ENCODE measurements at places on chromosomes 5 and 9.

GRCh38 chr9:7011395-7012067 is 253.8 kb downstream of the KDM4C start:
- DNase-seq = no peak

GRCh38 chr5:121963392-121963791 is 1.6 kb downstream of the SRFBP1 start:
- no peak for DNase-seq

DNA sequence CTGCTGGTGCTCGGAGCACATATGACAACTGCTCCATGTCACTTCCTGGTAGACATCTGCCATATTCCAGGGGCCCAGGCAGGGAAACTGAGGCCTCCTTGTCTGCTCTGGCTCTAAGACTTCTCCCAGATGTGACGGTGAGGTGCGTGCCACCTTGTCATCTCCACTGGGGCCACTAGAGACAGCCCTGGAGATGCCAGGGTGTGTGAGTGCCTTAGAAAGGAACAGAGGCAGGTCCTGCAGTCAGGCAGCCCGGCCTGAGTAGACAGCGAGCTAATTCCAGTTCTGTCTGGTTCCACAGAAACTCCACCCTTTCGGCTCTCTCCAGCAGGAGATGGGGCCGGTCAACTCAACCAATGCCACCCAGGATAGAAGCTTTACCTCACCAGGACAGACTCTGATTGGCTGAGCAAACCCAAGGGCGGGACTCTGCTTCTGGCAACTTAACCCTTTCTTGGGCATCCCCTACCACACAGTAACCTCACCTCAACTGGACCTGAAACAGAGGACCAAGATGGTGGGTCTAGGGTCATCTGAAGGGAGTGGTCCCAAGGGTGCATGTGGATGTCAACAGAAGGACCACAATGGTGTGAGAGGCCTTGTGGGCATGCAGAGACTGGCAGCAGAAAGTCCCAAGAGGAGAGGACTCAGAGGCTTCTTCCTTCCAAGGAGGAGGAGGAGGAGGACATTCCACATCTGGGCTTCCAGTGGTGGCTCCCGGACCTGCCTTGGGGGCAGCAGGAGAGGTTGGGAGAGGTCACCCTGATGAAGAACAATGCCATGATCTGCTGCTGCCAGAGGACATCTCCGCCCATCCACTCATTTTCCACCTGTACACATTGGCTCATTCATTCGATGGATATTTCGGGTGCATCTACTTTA is 77.7 kb downstream of the RGS3 start:
- no peak for DNase-seq

DNA sequence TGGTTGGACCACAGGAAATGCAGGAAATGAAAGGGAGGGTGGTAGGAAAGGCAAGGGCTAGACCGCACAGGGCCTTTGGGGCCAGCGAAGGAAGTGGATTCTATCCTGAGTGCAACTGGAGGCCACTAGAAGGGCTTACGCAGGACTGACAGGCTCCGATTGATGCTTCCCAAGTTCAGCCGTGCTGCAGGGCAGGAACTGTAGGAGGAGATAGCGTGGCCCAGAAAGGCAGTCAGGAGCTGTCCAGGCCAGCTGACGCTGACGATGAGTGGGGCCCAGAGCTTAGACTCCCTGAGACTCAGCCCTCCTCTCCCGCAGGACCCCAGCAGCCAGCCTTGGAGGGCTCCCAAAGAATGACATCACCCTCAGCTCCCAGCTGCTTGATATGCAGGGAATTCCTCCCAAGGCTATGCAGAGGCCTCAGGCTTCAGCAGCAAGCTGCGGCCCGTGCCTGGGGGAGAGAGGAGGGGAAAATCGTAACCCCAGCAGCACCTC is 48.8 kb downstream of the KCNIP1 start:
- DNase-seq = no peak

DNA sequence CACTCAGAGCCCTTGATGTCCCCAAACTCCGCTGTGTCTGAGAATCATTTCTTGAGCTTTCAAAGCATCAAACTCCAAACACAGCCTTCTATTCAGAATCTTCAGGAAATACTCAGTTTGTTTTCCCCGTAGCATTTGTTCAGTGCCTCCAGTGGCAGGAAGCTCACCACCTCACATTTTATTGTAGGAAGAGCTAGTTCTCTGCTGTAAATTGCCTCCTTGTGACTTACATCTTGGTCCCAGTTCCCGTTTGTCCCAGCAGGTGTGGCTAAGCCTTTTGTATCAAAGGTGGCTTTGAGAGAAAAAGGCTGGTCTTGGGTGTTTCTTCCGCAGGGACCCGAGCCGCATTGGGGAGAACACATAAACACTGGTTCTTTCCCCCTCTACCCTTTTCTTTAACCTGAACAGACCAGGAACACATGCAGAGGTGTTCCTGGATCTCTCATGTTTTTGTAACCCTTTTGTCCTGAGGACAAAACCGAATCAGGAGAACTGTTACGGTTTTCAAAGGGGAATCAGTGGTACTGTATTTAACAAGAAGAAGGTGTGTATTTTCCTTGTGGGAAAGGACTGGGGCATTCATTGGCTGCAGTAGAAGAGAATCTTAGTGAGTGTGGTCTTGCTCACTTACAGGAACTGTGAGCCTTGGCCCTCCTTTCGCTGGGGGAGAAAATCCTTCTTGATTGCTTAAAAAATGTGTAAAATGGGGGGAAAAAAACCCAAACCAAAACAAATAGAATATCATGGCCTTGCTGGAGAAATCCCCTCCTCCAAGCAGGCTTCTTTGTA is 1.9 kb downstream of the OSMR start:
- no peak for DNase-seq

- no peak for DNase-seq
Observed at GRCh38 chr5:160470437-160471361, 49.0 kb downstream of the PTTG1 start.

- no peak for DNase-seq
Observed at GRCh38 chr5:26868504-26868903, 169.9 kb downstream of the CDH9 start.

- DNase-seq = no peak
Observed at GRCh38 chr5:10266839-10267238, 16.8 kb downstream of the CCT5 start.

DNA sequence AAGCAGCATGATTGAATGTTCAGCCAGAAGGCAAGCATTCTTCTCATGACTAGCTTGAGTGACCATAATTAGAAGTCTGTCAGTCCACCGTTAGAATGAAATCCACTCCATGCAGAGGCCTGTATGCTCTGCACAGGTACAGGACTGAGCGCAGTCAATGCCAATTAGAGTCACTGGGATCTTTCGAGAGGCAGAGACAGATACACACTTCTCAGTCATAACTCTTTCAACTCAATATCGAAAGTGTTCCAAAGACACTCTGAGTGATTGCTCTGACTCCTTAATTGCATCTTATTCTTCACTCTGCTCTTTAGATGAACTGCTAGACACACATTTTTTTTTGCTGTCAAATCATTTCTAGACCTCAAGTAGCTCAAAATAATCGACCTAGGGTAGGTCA is 203.6 kb downstream of the GABRB2 start:
- no peak for DNase-seq

GRCh38 chr9:126758916-126759585 is 45.8 kb upstream of the ZBTB43 start:
- no peak for DNase-seq

DNA sequence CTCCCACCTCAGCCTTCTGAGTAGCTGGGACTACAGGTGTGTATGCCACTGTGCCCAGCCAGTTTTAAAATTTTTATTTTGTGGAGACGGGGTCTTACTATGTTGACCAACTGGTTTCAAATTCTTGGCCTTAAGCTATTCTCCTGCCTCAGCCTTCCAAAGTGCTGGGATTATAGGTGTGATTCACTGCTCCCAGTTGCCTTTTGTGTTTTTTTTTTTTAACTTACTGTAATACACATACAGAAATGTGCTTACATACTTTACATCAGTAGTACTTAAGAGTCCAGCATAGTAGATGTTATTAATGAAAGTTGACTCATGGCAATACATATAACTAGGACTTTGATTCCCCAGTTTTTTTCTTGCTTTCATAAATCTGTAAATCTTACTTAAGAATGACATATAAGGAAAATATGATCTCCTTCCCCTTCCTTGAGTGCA is 4.7 kb downstream of the MAN2A1 start:
- no peak for DNase-seq

DNA sequence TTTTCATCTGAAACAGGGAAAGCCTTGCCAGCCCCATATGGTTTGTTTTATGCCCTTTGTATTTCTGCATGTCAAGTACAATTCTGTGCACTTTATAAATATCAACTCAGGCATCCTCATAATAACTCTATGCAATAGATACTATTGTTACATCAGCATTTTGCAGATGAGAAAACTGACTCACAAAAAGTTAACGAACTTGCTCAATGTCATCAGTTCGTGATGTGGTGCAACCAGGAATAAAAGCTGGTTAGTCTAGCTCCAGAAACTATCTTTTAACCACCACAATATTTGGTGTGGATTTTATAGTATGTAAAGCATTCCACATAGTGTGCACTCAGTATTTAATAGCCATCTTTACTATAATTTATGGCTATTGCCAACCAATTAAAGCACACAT is 134.9 kb downstream of the MRPS30 start:
- DNase-seq = no peak

GRCh38 chr9:68793605-68794343 is 88.7 kb downstream of the PIP5K1B start:
- DNase-seq = no peak

DNA sequence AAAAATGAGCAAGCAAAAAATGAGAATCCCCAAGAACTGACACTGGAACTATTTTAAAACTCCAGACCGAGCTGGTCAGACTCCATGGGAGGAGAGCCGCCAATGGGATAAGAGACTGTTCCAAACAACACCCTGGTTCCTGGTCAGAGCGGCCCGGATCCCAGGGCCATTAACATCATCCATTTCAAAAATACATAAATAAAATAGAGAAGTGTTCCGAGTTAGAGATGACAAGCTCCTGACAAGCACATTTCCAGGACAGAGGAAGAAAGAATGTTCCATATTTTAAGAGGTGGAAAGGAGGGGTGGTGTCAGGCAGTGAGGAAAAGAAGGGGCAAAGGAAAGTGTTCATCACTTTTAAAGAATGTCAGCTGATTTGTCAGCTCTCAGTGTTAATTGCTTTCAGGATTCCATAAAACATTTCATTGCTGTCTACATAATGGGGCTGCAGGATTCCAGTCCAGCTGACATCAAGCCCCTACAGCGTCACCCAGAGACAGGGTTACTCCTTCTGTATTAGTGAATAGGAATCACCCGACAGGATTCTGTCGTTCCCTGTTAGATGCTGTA is 202.5 kb upstream of the TRIM32 start:
- no peak for DNase-seq

GRCh38 chr5:17879276-17879675 is 245.0 kb downstream of the TAF11L14 start:
- no peak for DNase-seq

- DNase-seq = peak; percentile 43
Observed at GRCh38 chr9:117375956-117376355, 38.9 kb downstream of the ASTN2 start.

GRCh38 chr5:155711882-155712281 is 615.1 kb upstream of the SGCD start:
- DNase-seq = no peak

DNA sequence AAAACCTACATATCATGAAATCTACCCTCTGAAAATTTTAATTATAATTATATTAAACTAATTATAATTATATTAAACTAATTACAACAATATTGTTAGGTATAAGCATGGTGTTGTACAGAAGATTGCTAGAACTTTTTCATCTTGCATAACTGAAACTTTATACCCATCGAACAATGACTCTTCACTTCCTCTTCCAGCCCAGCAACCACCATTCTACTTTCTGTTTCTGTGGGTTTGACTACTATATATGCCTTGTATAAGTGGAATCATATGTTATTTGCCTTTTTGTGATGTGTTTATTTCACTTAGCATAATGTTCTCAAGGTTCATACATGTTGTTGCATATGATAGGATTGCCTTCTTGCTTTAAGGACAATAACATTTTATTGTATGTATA is 274.2 kb upstream of the CCNH start:
- no peak for DNase-seq

- no peak for DNase-seq
Observed at GRCh38 chr9:132973713-132974112, 4.8 kb upstream of the GFI1B start.

GRCh38 chr5:26802944-26803343 is 235.4 kb downstream of the CDH9 start:
- DNase-seq = no peak

Data from D721Med (cell line).